Hematopoietic multipotent progenitor cell treated with erythropoietin and hydrocortisone succinate and interleukin-3 and kit ligand, for 15 days (in vitro differentiated cells): ENCODE measurements at places on chromosomes 2 and 18.
A peak's percentile ranks its signal among the peaks of the same experiment; 100 is the strongest.

- no peak for DNase-seq
Observed at GRCh38 chr2:234674781-234675201, 177.9 kb upstream of the ARL4C start.

DNA sequence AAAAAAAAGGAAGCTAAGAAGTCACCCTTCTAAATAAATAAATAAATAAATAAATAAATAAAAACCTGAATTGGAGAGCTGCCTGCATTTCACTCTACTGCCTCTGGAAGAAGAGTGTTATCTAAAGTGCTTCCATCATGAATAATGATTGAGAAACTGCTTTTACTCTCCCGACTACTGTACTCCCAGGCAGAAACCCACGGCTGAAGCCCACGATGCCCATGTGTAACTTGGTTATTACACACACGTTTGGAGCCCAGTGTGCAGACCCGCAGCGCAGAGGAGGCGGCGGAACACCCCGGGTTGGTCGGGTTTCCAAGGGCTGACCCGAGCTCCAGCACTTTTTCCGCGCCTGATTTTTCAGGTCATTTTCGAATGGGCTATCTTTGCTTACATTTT lies 697 bp upstream of the SPATS2L start:
- no peak for DNase-seq

DNA sequence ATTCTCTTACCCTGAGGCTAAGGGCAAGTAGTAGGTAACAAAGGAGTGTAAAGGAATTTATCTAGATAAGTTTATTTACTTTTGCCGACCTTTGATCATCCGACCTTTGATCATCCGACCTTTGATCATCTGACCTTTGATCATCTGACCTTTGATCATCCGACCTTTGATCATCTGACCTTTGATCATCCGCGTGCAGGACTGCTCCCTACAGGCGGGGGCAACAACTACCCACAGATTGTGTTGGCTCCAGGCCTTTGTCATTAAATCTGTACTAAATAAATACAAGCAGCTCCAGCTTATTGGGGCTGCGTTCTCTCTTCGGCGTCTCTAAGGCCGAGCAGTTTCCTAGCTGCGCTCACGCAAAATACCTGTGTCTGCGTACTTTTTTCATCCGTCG lies 56.6 kb downstream of the ZNF638 start:
- DNase-seq, result no peak

DNA sequence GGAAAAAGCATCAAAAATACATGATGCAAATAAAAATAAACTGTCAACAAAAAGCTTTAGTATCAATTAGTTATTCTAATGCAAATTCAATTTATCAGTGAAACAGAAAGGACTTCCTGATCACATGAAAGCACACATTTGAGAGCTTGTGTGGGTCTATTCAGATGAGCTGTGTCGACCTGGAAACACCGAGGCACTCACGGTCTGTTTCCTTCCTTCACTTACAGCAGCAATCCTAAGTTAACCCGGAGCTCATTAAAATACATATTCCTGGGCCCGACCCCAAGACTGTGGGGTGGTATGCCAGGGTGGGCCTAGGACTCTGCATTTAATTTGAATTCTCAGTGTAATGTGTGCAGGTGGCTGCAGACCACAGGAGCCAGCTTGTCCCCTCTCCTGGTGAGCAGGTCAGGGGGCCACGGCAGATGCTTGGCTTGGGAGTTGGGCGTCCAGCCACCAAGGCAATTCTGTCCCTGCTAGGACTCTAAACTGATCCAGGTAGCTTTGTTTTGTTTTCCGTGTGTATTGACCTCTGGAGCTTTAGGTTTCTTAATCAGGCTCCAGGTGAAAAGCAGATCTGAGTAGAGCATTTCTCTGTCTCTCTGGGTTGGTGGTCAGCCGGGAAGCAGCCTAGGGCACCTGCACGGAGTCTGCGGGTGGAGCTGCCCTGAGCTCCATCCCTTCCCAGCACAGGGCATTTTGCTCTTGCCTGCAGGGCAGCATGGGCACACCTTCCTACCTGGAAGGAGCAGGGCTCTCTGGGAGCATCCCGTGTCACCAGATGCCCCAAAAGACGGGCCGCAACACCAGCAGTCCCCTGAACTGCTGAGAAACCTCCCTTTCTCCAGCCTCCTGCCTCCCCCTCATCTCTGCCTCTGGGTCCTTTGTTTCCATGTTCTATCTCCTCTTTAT lies 9.0 kb downstream of the MBP start:
- DNase-seq, result no peak

- DNase-seq, result no peak
Observed at GRCh38 chr2:128783896-128784295, 465.2 kb upstream of the HS6ST1 start.

- peak; percentile 41 for DNase-seq
Observed at GRCh38 chr18:77208964-77209363, 40.7 kb upstream of the GALR1 start.

DNA sequence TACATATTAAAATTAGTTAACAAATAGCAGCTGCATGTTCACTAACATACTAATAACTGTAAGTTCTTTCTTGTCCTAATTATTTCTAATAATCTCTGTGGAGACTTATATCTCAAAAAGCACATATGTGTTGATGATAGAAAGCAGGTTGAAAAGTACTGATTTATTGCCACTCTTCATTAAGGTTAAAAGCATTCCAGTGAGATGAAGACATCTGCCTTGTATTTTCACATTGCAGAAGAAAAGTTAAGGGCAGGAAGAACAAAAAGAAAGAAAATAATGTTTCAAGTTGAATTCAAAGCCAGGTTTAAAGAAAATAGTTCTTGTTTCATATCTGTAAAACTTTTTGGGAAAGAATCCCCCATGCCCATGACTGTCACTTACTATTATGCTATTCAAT lies 429.9 kb downstream of the MTX2 start:
- DNase-seq, result no peak

- no peak for DNase-seq
Observed at GRCh38 chr2:138960191-138960590, 180.0 kb upstream of the NXPH2 start.

GRCh38 chr2:99957332-99958133 lies 184.9 kb downstream of the AFF3 start:
- no peak for DNase-seq

GRCh38 chr2:3655871-3656761 lies 1.9 kb upstream of the ALLC start:
- DNase-seq, result no peak

- DNase-seq, result no peak
Observed at GRCh38 chr2:193783681-193784080, 1588.9 kb upstream of the TMEFF2 start.

- no peak for DNase-seq
Observed at GRCh38 chr2:45167920-45168629, 158.8 kb upstream of the SIX2 start.

DNA sequence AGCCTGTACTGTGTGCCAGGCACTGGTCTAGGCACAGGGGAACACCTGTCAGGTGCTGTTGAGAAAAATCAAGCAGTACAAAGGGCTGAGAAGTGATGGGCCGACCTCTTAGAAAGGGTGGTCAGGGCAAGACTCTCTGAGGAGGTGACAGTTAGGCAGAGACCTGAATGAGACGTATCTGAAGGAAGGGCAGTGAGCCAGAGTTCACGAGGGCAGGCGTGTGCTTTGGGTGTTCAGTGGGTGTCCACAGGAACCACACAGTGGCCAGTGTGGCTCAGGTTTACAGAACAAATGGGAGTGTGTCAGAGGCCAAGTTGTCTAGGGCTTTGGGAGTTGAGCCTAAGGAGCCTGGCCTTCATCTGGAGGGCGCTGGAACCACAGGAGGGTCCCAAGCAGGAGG lies 6.2 kb downstream of the ARMC9 start:
- no peak for DNase-seq

DNA sequence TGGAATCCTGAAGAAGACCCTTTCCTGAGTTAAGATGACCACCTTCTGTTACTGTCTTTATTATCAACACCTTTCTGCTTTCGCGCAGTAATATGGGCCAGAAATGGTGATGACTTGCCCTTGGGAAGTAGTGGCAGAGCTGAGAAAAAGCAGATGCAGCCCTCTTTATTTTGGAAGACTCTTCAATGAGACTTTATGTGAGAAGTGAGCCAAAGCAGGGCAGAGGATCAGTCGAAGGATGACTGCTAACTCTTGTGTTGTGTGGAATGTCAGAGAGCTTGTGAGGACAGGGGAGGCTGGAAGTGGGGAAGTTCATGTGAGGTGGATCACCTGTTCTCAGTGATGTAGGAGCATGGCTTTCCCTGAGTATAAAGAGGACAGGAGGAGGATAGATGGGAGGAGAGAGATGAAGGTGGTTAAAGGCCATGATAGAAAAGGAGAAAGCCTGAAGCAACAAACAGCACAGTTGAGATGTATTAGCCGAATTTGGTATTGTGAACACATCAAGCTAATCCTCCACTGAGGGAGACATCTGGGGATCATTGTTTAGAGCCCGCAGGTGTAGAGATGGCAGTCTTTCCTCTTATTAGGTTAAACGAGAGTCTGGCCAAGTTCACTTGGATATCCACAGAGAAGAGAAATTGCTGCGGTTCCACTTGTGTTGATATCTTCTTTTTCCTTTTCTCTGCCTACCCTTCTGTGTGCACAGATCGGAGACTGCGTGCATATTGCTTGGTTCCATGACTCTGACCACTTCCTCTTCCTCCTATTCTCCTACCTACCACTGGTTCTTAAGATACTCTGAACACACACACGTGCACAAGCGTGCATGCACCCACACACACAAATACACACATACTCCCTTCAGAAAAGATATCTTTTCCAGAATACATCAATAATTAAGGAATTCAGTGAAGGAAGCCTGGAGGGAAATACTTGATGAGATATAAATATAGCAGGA lies 67.4 kb downstream of the SLC9A2 start:
- DNase-seq, result no peak

DNA sequence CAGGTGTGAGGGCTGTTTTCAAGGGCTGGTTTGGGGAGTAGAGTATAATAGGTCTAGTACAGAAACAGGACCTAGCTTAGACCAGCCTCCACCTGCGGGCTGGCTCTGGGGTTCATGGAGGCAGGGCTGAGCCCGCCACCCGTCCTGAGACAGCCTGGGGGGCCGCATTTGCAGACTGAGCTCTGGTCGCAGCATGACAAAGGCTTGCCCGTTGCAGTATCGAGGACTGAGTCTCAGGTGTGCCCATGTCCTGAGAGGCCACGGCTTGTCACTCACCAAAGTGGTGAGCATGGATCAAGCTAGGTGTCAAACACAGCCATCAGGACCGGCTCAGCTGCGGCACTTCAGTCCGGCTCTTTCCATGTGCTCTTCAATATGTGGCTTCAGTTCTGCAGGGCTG lies 144.7 kb downstream of the KLHL29 start:
- DNase-seq, result no peak
